ENCODE measurements at places on chromosomes 3 and 15. TPM values are rescaled to one million over a fixed set of nuclear protein-coding genes. Genes with fewer than 3 reads are reported as not detected.

Gene CSPG5
- total RNA-seq = 0.25 TPM

Gene ISL2
- not detected for total RNA-seq

Gene VEPH1
- total RNA-seq = 0.65 TPM

Gene ZNF502
- total RNA-seq = 2.1 TPM

Gene COL6A5
- total RNA-seq = not detected

Gene CASR
- 0.17 TPM for total RNA-seq

DNA sequence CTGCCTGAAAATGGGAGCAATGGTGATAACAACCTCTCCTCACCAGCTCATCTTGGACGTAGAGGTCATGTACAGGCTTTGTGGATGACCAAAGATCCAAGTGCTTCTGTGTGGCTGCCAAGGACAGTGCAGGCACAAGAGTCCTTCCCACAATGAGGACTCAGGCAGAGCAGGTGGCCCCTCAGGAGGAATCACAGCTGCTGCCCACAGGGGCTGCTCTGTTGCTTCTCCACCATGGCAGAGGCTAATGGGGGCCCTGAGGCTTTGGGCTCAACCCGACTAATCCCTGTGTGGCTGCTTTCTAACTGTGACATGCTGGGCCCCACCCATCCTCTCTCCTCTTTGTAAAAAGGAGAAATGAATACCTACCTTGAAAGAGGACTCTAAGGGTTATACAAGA is 58.1 kb upstream of the MRPS22 start:
- no peaks in the 10 kb centered on the region for H3K27me3 ChIP-seq
- no peak overlapping the region for H3K4me3 ChIP-seq
- no peaks in the 10 kb centered on the region for H3K36me3 ChIP-seq
- H3K27ac ChIP-seq = no peak overlapping the region

DNA sequence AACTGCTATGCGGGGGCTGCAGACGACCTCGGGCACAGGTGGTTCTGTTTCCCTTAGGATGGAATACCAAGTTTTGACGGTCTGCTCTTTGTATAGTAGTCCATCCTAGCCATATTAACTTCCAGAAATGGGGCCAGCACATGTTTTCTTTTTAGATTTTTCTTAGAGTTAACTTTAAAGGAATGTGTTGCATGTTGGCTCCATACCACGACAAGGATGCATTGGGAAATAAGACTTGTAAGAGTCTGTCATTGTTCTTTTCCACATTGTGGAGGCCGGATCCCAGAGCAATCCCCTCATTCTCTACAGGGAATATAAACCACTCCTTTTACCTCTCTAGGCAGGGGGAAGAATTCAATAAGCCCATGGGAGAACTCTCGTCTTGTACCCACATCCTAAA is 87.1 kb upstream of the PLSCR4 start:
- H3K4me1 ChIP-seq = no peaks in the 10 kb centered on the region
- no peak for DNase-seq
- H3K36me3 ChIP-seq = no peaks in the 10 kb centered on the region
- H3K27ac ChIP-seq = no peak overlapping the region
- no peaks in the 10 kb centered on the region for H3K27me3 ChIP-seq
- H3K4me3 ChIP-seq = no peak overlapping the region

DNA sequence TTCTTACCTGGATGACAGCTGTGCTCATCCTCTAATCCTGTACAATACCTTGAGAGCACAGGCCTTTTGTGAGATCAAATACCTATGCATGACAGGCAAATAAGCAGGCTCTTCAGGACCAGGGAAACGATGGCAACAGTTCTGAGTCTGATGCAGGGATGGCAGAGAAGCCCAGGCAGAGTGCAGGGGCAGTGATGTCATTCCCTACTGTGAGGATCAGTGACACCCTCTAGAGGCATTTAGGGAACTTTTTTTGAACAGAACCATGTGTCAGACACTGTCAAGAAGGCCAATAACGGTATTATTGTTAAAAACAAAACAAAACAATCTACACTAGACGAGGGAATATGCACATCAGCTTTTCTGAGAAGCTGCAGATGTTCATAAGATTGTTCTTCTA is 314.8 kb upstream of the CTDSPL start:
- DNase-seq = no peak
- peaks cover 2% of the 10 kb centered on the region for H3K36me3 ChIP-seq
- peaks cover 2% of the 10 kb centered on the region for H3K4me1 ChIP-seq
- H3K27ac ChIP-seq = no peak overlapping the region

GRCh38 chr3:73733746-73734145 is 109.0 kb upstream of the PDZRN3 start:
- no peak overlapping the region for H3K27ac ChIP-seq
- no peak overlapping the region for H3K4me3 ChIP-seq
- H3K36me3 ChIP-seq = no peaks in the 10 kb centered on the region
- H3K27me3 ChIP-seq = no peaks in the 10 kb centered on the region
- H3K4me1 ChIP-seq = no peaks in the 10 kb centered on the region

- H3K27me3 ChIP-seq = no peaks in the 10 kb centered on the region
- no peak for DNase-seq
- no peak overlapping the region for H3K27ac ChIP-seq
- no peaks in the 10 kb centered on the region for H3K36me3 ChIP-seq
- no peak overlapping the region for H3K4me3 ChIP-seq
- no peaks in the 10 kb centered on the region for H3K4me1 ChIP-seq
These were observed 237.7 kb downstream of the SUCLG2 start for GRCh38 chr3:67416703-67417102.

DNA sequence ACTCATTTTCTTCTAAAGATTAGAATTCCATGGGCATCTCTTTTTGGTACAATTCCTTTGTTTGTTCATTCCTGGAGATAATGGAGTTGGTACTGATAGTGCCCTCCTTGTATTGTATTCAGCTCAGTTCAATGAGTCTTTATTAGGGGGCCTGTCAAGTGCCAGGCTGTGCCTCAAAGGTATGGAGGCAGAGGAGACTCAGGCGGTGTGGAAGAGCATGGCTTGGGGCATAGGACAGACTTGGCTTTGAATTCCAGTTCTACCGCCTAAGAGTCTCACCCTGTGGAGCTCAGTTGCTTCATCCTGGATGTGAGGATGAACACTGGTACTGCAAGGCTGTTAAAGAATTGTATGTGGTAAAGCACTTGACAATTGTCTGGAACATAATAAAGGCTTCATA is 196.6 kb upstream of the IL12A start:
- H3K36me3 ChIP-seq = no peaks in the 10 kb centered on the region
- DNase-seq = no peak
- no peak overlapping the region for H3K27ac ChIP-seq
- H3K4me3 ChIP-seq = no peak overlapping the region
- H3K27me3 ChIP-seq = no peaks in the 10 kb centered on the region

DNA sequence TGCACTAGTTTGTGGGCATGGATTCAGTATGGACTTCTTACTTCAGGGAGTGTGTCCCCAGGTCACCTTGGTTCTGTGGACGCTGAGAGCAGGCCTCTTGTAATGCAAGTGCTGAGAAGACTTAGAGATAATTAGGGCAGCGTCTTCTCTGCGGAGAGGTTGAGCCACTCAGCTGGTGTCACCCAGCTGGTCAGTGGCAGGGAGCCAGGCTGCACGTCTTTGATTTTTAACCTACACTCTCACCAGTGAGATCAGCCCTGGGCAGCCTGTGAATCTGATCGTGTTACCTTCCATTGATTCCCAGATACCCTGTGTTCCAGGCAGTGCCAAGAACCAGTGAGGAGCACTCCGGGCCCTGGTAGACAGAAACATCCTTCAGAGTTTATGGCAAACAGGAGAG is 92.6 kb downstream of the SLCO3A1 start:
- H3K36me3 ChIP-seq = no peaks in the 10 kb centered on the region
- H3K27me3 ChIP-seq = no peaks in the 10 kb centered on the region
- peaks cover 21% of the 10 kb centered on the region for H3K4me1 ChIP-seq
- no peak for DNase-seq

- H3K4me1 ChIP-seq = no peaks in the 10 kb centered on the region
- H3K27me3 ChIP-seq = no peaks in the 10 kb centered on the region
- no peak for DNase-seq
- no peak overlapping the region for H3K27ac ChIP-seq
These were observed 123.8 kb downstream of the C3orf70 start for GRCh38 chr3:185029086-185029485.

DNA sequence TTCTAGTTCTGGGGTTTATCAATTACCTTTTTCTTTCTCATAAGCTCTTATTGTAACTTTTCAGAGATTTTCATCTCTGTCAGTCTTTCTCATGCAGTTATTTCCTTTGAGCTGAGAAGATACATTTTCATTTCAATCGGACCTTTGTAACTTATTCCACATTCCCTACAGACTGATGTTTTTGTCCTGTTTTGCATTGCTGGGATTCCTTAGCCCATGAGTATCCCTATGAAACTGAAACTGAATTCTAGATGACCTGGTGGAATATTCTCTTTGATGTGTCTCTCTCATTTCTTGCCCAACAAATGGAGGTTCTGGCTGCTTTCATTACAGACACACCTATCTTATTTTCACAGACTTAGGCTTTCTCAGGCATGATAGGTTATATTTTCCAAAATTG is 10.5 kb upstream of the EPHA6 start:
- no peaks in the 10 kb centered on the region for H3K36me3 ChIP-seq
- DNase-seq = no peak
- no peak overlapping the region for H3K4me3 ChIP-seq
- peaks cover 6% of the 10 kb centered on the region for H3K27me3 ChIP-seq

DNA sequence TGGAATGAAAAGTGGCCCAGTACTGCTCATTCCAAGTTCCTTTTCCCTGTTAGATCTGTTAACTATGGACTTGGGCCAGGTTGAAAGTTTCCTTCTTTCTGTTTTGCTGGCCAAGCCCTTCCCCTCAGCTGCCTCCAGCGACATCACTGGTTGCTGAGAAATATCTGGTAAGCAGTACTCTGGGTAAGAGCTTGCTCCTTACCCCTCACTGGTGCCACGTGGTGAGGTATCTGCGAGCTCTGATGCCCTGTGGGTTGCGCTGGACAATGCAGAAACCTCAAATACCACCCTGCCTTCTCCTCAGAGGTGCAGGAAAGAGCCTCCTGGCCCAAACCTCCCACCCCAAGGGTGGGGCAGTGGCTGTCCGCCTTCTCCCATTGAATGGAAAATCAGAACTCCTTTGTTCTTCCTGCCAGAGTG is 42.9 kb upstream of the APH1B start:
- no peaks in the 10 kb centered on the region for H3K36me3 ChIP-seq
- H3K27ac ChIP-seq = peak overlapping the region; percentile 47
- H3K4me1 ChIP-seq = peaks cover 7% of the 10 kb centered on the region
- H3K4me3 ChIP-seq = no peak overlapping the region
- DNase-seq = no peak
- no peaks in the 10 kb centered on the region for H3K27me3 ChIP-seq
